Naive thymus-derived CD8-positive, alpha-beta T cell (primary cell): ENCODE measurements at places on chromosomes 6 and 20.

- no peaks in the 10 kb centered on the region for H3K27me3 ChIP-seq
- H3K4me3 ChIP-seq = no peak overlapping the region
- peaks cover 38% of the 10 kb centered on the region for H3K36me3 ChIP-seq
- no peak overlapping the region for H3K27ac ChIP-seq
Measured at GRCh38 chr20:33600414-33600813, 61.7 kb upstream of the C20orf144 start.

DNA sequence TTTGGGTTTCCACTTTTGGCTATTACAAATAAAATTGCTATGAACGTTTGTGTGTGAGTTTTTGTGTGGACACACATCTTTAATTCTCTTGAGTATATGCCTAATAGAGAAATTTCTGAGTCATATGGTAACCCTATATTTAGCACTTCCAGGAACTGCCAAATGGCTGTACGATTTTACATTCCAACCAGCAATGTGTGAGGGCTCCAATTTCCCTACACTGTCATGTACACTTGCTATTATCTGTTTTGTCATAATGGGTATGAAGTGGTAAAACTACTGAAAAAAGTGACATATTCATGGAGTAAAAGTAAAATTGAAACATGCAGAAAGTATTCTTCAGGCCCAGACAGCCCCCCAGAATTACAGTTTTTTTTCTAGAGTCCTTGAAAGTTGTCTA, 59.6 kb upstream of the ESR1 start:
- H3K36me3 ChIP-seq = peaks cover 5% of the 10 kb centered on the region
- no peak overlapping the region for H3K4me3 ChIP-seq
- no peaks in the 10 kb centered on the region for H3K4me1 ChIP-seq
- H3K27me3 ChIP-seq = peaks cover 7% of the 10 kb centered on the region

GRCh38 chr6:63795006-63795405, 159.4 kb downstream of the PHF3 start:
- no peak overlapping the region for H3K27ac ChIP-seq
- no peaks in the 10 kb centered on the region for H3K36me3 ChIP-seq
- H3K27me3 ChIP-seq = peaks cover 4% of the 10 kb centered on the region
- no peaks in the 10 kb centered on the region for H3K4me1 ChIP-seq
- no peak for DNase-seq
- H3K4me3 ChIP-seq = no peak overlapping the region

DNA sequence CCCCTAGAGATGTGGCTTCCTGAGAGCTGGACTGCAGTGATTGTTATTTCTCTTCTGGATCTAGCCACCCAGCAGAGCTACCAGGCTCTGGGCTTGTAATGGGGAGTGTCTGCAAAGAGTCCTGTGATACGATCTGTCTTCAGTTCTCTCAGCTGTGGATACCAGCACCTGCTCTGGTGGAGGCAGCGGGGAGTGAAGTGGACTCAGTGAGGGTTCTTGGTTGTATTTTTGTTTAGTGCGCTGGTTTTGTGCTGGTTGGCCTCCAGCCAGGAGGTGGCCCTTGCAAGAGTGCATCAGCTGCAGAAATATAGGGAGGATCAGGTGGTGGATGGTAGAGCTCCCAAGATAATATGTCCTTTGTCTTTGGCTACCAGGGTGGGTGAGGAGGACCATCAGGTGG, 33.7 kb downstream of the PAX1 start:
- H3K4me3 ChIP-seq = no peak overlapping the region
- no peaks in the 10 kb centered on the region for H3K27me3 ChIP-seq
- H3K4me1 ChIP-seq = no peaks in the 10 kb centered on the region
- DNase-seq = no peak

GRCh38 chr6:22334778-22335177, 37.9 kb upstream of the PRL start:
- no peaks in the 10 kb centered on the region for H3K36me3 ChIP-seq
- H3K4me1 ChIP-seq = no peaks in the 10 kb centered on the region
- no peak overlapping the region for H3K4me3 ChIP-seq
- H3K27me3 ChIP-seq = no peaks in the 10 kb centered on the region
- no peak for DNase-seq
